ENCODE measurements at places on chromosomes 13 and 19. TPM values are rescaled to one million over a fixed set of nuclear protein-coding genes. Genes with fewer than 3 reads are reported as not detected.

The ZNF726 gene
- polyA plus RNA-seq = 0.39 TPM

The SCEL gene
- polyA plus RNA-seq = 0.47 TPM

The CYP4F11 gene
- 0.22 TPM for polyA plus RNA-seq

The RNF225 gene
- not detected for polyA plus RNA-seq

The SERPINE3 gene
- 4.8 TPM for polyA plus RNA-seq

The IRGC gene
- polyA plus RNA-seq = not detected

The SIGLECL1 gene
- polyA plus RNA-seq = not detected

The STARD13 gene
- 13.3 TPM for polyA plus RNA-seq

The NXNL1 gene
- 0.07 TPM for polyA plus RNA-seq

The SAFB2 gene
- 35.0 TPM for polyA plus RNA-seq

The CYP2A7 gene
- not detected for polyA plus RNA-seq

The PCDH9 gene
- 1.7 TPM for polyA plus RNA-seq

The MAMSTR gene
- 0.86 TPM for polyA plus RNA-seq

The ZNF543 gene
- 0.63 TPM for polyA plus RNA-seq

The TUBB4A gene
- polyA plus RNA-seq = 0.18 TPM

The KLK8 gene
- 1.3 TPM for polyA plus RNA-seq

The EPN1 gene
- 117 TPM for polyA plus RNA-seq

The OVOL3 gene
- not detected for polyA plus RNA-seq

The HSH2D gene
- 4.3 TPM for polyA plus RNA-seq

The KLK2 gene
- polyA plus RNA-seq = not detected

The ZNF345 gene
- 5.7 TPM for polyA plus RNA-seq

The CCL25 gene
- not detected for polyA plus RNA-seq

The RPS16 gene
- 3,887 TPM for polyA plus RNA-seq

The ZFR2 gene
- polyA plus RNA-seq = 0.23 TPM

The SYDE1 gene
- 3.6 TPM for polyA plus RNA-seq

The SRRM5 gene
- 0.22 TPM for polyA plus RNA-seq

The KLC3 gene
- 0.18 TPM for polyA plus RNA-seq

The DDX39A gene
- 27.3 TPM for polyA plus RNA-seq

The ANKRD27 gene
- 16.8 TPM for polyA plus RNA-seq

The KANK3 gene
- polyA plus RNA-seq = 31.9 TPM

The RFPL4A gene
- polyA plus RNA-seq = not detected

The CGB2 gene
- polyA plus RNA-seq = not detected

The FBN3 gene
- polyA plus RNA-seq = not detected

The SGCG gene
- 6.2 TPM for polyA plus RNA-seq

The EHD2 gene
- 202 TPM for polyA plus RNA-seq

The TMPRSS9 gene
- polyA plus RNA-seq = 0.75 TPM

The GFY gene
- polyA plus RNA-seq = not detected

The NLRP11 gene
- not detected for polyA plus RNA-seq

The COX7A1 gene
- polyA plus RNA-seq = 119 TPM

The TTYH1 gene
- polyA plus RNA-seq = 11.9 TPM

The CUL4A gene
- polyA plus RNA-seq = 31.8 TPM

The ZNF525 gene
- polyA plus RNA-seq = 1.8 TPM

The ZNF442 gene
- polyA plus RNA-seq = 1.3 TPM
